Progenitor cell of endocrine pancreas (in vitro differentiated cells): ENCODE measurements at places on chromosomes 5 and 9. TPM values are rescaled to one million over a fixed set of nuclear protein-coding genes. Genes with fewer than 3 reads are reported as not detected.

DNA sequence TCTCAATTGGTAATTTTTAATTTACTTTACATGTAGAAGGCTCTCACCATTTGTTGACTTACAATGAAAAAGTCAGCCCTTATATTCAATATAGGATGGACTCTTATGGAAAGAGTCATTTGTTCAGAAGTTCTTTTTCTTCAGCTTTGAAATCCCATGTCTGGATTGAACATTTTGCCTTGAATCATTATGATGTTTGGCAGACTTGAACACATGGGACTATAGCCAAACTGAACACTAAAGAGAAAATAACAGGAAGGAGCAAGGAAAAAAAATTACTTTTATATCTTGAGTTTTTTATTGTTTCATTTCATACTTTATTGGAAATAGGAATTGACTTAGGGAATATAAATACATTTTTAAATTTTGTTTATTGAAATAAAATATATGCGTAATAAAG lies 1503.0 kb downstream of the EFNA5 start:
- DNase-seq, result no peak

GRCh38 chr5:61687371-61687770 lies 355.3 kb downstream of the ZSWIM6 start:
- no peak for DNase-seq

SPATA31E1 gene
- not detected in 2 replicates for total RNA-seq

GRCh38 chr5:13780081-13780480 lies 164.4 kb downstream of the DNAH5 start:
- DNase-seq, result no peak

DNA sequence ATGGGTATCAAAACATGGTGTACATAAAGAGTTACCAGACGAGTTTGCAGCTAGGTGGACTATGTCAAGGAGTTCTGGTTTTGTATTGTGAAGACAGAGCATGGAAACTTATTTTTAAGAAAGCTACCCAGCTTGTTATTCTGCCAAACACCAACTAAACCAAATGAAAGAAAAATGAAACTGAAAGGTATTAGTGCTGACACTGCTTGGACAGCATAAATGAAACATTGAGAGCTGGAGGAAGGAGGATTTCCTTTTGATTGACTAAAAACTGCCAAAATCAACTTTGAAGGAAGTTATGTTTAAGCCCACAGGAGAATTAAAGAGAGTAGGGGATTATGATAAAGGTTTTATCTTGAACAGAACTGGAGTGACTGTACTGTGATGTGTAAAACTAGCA lies 766.2 kb downstream of the PTPRD start:
- no peak for DNase-seq

SAPCD2 gene
- 15.1 and 15.3 TPM in 2 replicates for total RNA-seq

GRCh38 chr5:90113108-90113507 lies 296.4 kb downstream of the CETN3 start:
- no peak for DNase-seq

- no peak for DNase-seq
These were observed 30.0 kb upstream of the SUSD3 start for GRCh38 chr9:93028448-93029006.

PGM5 gene
- total RNA-seq, result 3.6 and 3.9 TPM in 2 replicates

- no peak for DNase-seq
These were observed 28.5 kb upstream of the IL17B start for GRCh38 chr5:149407323-149408251.

DNA sequence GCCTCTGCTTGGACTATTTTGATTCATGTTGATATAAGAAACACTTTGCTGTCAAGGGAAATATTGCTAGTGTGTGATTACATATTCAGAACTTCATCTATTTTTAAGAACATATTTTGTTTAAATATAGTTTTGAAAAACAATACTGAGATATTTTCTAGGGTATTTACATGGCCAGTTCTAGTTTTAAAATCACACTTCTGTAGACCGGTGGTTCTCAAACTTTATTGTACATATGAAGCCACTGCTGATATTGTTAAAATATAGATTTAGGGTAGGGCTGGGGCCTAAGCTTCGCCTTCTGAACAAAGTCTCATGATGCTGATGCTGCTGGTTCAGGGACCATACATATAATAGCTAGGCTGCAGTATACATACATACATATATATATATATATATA lies 1000.0 kb downstream of the PTPRD start:
- no peak for DNase-seq

GRCh38 chr5:94268226-94268625 lies 350.2 kb downstream of the KIAA0825 start:
- no peak for DNase-seq

GRCh38 chr5:131607418-131607817 lies 27.6 kb downstream of the RAPGEF6 start:
- no peak for DNase-seq

DNA sequence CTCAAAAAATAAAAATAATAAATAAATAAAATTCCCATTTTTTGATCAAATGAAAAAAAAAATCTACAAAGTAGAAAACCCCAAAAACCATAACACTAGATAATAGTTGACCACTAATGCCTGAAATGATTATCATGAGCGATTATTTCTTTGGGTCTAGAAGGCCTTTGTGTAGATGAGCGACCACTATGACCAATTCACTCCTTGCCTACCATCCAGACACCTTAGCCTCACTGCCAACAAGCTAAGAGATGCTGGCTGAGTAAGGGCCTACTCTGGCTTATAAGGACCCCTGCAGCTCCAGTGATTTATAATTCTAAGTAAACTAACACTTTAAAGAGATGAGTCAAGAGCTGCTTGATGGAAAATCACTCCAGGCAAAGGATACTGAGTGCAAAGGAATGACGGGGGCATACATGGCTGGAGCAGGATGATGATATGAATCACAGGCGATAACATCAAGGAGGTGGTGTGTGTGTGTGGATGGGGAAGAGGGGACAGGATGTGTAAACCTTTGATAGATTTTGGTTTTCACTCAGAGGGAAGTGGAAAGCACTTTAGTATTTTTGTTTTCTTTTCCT lies 4.8 kb upstream of the F2RL1 start:
- no peak for DNase-seq

DNA sequence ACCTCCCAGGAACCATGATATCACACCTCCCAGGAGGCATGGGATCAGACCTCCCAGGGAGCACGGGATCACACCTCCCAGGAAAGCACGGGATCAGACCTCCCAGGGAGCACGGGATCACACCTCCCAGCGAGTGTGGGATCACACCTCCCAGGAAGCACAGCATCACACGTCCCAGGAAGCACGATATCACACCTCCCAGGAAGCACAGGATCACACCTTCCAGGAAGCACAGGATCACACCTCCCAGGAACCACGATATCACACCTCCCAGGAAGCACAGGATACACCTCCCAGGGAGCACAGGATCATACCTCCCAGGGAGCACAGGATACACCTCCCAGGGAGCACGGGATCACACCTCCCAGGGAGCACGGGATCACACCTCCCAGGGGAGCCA lies 30.0 kb upstream of the FCN2 start:
- no peak for DNase-seq

- no peak for DNase-seq
These were observed 16.7 kb upstream of the NEURL1B start for GRCh38 chr5:172624083-172624995.

DNA sequence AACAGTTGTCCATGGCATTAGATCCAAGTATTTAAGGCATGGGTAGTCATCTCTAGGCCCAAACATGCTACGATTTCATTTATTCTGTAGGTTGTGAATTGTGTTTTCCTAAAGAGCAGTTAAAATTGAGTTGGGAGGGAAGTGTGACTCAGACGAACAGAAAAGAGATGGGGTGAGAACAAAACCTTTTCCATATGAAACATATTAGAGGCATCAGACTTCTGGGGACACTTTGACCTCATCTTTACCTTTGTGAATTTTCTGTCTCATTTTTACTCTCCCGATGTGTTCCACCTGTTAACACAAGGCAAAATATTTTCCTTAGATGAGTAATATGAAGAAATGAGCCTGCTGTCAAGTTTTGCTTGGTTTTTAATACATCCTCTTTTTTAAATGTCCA lies 181.3 kb downstream of the ESM1 start:
- no peak for DNase-seq

DNA sequence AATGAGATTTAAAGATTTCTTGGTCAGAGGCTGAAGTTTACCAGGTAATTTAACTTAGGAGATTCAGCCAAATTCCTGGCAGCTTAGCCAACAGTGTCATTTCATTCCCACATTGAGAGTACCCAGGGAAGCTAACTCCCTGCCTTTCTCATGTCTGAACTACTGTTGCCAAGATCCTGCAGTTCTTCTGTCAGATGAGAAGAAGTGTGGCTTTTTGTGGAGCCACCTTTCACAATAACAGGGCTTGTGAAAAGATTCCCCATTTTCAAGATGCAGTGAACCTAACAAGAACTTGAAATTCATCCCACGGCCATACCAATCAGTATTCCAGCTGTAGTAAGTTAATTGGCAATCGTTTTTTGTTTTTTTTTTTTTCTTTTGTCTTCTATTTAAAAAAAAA lies 176.4 kb downstream of the XRCC4 start:
- no peak for DNase-seq

GRCh38 chr5:133072021-133072420 lies 20.2 kb downstream of the HSPA4 start:
- no peak for DNase-seq

- DNase-seq, result no peak
These were observed 73.6 kb upstream of the TGFBR1 start for GRCh38 chr9:99031319-99031718.

FAXDC2 gene
- 14.8 and 15.8 TPM in 2 replicates for total RNA-seq

GRCh38 chr9:113668061-113668460 lies 204.5 kb downstream of the RGS3 start:
- no peak for DNase-seq

FBN2 gene
- 6.6 and 16.3 TPM in 2 replicates for total RNA-seq

CNTNAP3 gene
- total RNA-seq, result 1.6 and 1.7 TPM in 2 replicates

DNA sequence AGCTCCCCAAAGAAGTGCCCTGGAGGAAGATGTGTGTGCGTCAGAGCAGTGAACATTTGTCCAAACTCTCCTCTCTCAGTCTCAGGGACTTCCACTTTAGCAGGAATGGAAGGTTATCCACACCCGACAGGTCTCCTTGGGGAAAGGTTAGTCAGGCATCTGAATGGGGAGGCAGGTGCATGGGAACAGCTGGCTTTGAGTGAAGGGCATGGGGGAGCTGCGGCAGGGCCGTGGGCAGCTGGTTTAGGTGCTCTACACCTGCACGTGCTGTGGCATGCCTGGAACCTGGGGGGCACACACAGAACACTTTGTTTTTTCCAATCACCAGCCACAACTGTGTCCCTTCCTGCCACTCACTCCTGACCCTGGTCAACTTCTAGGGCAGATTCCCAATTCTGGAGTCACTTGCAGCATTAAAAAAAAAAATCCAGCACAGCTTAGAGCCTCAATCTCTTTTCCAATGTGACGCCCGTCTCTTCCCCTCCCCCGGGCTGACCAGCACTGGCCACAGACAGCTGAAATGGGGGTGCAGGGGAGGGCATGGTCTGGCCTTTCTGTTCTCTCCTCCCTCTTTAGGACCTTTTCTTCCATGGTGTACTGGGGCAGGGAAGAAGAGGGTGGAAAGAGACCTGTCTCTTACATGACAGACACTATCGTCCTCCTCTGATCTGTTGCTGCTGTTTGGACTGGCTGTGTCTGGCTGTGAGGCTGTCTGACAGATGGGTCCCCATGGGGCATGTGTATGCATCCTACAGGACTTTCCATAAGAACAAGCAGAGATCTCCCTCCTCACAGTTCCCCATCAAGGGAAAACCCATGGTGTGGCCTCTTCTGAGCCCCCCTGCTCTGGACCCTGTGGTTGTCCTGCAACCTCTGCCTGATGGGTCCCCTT lies 9.5 kb upstream of the IL3 start:
- no peak for DNase-seq

SPATA31D4 gene
- total RNA-seq, result not detected in 2 replicates

GRCh38 chr5:120974690-120975089 lies 510.6 kb downstream of the PRR16 start:
- no peak for DNase-seq

DNA sequence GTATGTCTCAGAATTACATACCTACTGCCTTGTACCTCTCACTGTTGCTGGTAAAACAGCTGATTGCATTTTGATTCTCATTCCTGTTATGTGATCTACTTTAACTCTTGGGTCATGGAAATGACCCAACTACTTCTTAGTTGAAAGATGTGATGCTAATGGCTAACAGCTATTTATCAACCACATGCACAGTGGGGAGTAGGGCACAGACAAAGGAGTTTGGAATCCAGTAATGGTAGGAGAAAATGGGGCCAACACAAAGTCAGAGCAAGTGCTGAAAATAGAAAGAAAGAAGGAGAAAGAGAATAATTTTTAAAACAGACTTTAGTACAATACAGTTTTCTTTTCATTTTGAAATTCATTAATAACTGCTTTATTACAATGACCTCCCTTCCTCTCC lies 241.0 kb downstream of the PTPRD start:
- DNase-seq, result no peak

DNA sequence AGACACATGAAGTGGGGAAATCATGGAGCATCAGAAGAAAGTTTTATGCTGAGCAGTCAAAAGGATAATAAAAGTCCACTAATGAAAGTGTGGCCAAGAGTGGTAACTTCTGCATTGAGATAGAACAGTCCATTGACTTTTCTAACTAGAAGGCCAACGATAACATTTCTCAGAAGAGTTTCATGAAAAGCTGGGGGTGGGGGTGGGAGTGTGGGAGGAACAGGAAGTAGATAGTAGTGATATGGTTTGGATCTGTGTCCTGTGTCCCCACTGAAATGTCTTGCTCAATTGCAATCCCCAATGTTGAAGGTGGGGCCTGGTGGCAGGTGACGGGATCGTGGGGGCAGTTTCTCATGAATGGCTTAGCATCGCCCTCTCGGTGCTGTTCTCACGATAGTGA lies 36.2 kb upstream of the SNAPC3 start:
- DNase-seq, result no peak

DNA sequence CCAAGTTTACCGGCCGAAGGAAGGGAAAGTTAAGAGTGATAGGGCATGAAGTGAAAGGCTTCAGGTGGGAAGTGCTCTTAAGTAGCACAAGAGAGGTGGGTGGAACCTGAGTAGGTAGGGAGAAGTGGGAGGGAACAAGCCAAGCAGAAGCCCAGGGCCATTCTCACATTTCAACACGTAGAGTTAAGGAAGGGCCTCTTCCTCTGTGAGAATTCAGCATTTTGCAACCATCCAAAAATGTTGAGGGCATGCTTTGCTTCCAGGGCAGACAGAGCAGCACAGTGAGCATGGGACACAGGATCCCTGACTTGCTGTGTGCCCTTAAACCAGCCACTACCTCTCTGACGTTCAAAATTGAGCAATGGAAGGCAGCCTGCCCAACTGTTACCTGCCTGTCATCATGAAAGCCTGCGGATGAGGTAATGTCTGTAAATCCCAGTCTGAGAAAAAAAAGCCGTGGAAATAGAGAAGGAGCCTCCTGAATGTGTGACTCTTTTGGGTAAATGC lies 3.3 kb downstream of the CYFIP2 start:
- DNase-seq, result no peak

ARID3C gene
- 8.5 and 12.0 TPM in 2 replicates for total RNA-seq

- no peak for DNase-seq
These were observed 147.1 kb downstream of the ZNF608 start for GRCh38 chr5:124599028-124599973.

PCA3 gene
- 0.22 and 0.31 TPM in 2 replicates for total RNA-seq

- DNase-seq, result no peak
These were observed 53.2 kb downstream of the USP20 start for GRCh38 chr9:129888293-129889121.

MYMK gene
- not detected in 2 replicates for total RNA-seq
